ENCODE measurements at places on chromosomes 2 and 18.

DNA sequence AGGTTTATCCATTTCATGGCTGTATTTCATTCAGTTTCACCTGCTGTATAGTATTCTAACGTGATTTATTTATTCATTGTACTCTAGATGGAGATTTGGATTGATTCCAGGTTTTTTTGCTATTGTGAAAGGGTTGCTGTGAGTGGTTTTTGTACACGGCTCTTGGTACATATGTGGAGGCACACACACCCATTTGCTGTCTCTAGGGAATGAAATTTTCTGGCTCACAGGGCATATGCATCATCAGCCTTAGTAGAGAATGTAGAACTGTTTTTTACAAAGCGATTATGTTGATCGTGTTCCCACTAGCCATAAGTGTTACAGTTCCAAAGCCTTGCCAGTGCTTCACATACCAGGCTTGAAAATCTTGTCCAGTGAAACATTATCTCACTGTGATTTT, 5.1 kb downstream of the SPTBN1 start:
- no peak for DNase-seq

- DNase-seq: no peak
Measured at GRCh38 chr18:59555995-59556659, 141.1 kb downstream of the CCBE1 start.

GRCh38 chr2:238449241-238449640, 22.5 kb downstream of the ASB1 start:
- DNase-seq: no peak

DNA sequence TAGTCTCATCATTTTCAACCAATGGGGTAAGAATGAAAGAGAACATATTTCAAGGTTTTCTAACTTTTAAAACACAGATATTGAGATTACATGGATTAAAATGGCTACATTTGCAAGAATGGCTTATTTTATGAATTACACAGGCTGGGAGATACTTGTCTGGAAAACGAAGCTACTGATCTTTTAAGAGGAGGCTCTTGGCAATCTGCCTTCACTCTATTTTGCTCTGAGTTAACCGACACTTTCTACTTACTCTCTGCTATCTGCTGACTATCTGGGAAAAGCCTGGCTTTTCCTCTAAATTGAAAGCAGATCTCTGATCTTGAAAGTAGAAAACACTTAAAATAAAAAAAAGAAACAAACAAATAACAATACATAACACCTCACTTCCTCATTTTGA, 325.4 kb upstream of the LINC00305 start:
- no peak for DNase-seq

DNA sequence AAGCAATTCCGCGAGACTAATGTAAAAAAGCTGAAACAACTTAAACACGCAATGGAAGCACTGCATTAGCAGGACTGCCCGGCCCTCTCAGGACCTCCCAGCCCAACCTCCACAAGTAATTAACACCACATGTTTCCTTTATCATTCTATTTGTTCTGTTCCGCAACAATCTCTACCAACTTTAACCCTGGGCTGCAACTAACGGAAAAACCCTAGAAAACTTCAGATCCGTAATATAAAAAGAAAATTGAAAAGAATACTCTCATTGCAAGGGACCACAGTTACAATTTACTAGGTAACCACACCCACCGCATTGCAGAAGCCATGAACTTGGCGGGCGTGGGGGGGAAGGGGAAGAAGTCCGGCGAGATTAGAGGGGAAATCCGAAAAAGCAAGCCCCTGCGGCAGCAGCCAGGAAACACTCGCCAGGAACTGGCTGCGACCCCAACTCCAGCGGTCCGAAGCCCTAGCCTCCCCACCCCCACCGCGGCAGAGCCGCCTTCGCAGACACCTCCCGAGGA, 1.2 kb downstream of the EPB41L3 start:
- DNase-seq: peak; percentile 49

- peak; percentile 84 for DNase-seq
Measured at GRCh38 chr2:28345619-28346018, 47.0 kb upstream of the FOSL2 start.

DNA sequence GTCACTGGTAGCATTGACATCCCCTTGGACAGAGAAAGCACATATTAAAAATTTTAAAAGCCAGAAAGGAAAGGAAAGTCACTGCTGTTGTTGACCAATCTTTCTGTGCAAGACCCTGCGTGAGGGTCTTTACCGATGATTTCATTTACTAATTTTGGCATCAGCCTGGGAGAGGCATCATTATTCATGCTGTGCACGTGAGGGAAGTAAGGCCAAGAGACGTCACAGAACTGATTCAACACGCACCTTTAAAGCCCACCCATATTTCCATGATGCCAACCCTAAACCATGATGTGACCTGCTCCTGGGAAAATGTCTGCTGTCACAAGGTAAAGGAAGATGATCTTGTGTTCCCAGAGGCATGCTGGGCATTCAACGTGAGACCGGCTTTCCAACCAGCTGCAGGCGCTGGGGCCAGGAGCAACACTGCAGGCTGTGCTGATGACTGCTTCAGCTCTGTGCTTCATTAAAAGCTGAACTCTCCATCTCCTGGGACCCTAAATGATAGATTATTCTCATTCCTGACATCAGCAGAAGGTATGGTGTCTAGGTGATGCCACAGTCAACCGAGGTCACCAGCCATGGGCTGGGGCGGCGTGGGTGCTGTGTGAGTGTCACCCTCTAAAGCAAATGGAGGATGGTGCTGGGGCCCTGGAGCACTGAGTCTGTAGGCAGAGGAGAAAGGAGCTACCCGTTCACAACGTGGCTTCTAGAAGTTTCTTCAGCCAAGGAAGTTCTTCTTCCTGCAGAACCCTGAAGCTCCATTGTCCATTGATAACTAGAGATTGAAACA, 53.9 kb downstream of the TMEM18 start:
- DNase-seq: no peak

DNA sequence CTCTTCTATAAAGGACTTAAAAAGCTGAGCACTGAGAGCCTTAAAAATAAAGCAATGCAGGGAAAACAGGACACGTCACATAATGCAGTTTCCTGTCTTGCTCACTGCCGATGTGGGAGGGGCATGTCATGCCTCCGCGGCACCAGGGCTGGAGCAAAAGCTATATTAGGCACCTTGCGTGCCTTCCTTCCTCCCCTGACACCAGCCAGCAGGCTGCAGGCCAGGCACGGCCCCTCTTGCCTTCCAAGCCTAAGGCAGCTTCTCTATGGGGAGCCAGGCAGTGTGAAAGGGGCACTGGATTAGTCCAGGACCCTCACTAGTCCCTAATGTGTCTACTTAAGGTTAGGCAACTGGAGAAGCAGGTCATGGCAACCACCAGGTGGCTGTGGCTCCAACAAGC, 26.3 kb downstream of the MRPL35 start:
- DNase-seq: no peak

DNA sequence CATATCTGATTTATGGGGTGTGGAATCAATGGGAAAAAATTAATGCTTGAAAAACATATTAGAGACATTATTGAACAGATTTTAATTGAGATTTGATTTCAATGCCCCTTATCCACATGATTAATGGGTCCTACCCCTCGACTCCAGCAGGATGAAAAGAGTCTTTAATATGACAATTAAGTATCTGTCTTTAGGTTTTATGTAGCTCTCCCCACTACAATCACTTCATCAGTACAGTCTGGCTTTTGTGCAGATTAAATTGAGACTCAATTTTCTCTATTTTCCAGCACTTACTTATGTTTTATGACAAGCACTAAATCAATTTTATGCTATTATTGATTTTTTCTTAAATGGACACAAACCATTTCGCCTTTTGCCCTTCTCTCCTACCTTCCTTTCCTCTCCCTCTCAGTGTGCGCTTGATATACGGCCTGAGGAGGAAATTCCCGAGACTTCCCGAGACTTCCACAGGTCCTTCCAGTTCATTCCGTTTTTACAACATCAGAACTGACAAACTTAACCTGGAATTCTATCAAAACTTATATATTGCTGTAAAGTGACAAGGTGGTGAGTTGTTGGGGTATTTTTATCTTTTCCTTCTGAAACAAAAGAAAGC, 555.1 kb upstream of the SALL3 start:
- DNase-seq: no peak

- DNase-seq: no peak
Measured at GRCh38 chr2:182816866-182817265, 49.6 kb downstream of the FRZB start.

DNA sequence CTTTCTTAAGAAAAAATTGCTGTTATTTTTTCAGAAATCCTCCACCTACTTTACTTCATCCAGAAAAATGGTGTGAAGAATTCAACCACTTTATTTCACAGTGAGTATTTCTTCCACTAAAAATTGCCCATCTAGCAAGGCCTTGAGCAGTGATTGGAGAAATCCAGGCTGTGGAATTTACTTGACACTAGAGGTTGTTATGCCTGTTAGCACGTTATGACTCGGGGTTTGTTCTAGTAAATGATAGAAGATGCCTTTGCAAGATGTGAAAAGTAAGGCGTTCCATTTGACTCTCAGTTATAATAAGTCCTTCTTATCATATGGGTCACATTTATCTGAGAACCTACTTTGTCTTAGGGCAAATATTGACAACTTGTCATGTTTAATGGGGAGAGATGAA, 157.4 kb downstream of the MYO3B start:
- no peak for DNase-seq
